ENCODE measurements at places on chromosomes 1 and 21.

- DNase-seq = no peak
Observed at GRCh38 chr1:174902531-174903099, 97.1 kb upstream of the CACYBP start.

DNA sequence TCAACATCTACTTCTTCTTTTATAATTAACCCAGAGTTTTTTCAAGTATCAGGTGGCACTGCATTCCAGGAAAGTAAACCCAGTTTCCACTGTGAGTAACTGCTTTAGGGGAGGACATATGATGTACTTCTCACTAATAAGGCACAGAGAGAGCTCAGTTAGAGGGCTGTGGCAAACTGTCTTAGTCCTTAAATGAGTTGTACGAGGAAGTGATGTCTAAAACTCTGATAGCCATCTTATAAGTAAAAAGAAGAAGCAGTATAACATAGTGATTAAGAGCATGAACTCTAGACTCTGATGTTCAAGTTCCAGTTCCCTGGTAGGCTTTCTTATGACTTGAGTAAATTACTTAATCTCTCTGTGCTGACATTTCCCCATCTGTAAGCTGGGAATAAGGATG lies 58.7 kb upstream of the PTGS2 start:
- DNase-seq = no peak

- no peak for DNase-seq
Observed at GRCh38 chr1:167344112-167344511, 123.4 kb downstream of the POU2F1 start.

DNA sequence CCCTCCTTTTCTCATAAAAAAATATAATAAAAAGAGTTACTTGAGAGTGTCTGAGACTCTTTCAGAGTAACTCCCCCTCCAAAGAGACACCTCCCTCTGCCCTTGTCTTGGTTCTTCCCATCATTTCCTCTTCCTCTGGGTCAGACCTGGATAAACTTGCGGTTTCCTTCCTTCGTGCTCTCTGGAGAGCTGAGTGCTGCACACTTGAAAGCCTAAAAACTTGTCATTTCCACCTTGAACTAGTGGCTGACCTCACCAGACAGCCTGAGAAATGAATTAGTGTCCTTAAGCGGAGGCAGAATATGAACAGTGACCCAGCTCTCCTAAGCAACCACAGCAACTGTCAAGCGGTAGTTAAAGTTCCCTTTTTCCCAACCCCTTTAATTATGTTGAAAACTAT lies 88.4 kb upstream of the PROX1 start:
- no peak for DNase-seq

- no peak for DNase-seq
Observed at GRCh38 chr21:33640697-33641351, 717 bp downstream of the CRYZL1 start.

DNA sequence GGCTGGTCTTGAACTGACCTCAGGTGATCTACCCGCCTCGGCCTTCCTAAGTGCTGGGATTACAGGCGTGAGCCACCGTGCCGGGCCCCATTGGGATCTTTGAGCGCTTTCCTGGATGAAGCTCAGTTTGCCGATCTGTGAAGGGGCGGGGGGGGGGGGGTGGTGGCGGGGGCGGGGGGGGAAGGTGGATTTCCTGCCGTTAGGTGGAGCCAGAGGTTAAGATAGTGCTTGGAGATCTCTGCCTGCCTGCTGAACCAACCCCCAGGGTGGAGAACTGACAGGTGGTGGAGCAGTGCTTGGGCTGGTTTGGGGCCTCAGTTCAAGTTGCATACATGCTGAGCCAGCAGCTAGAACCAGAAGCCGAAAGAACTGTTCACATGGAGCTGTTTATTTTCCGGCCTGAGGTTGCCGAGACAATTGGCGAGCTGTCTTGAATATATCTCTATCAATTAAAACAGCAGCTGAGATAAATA lies 1.7 kb downstream of the TMCC2 start:
- DNase-seq = peak; percentile 71

DNA sequence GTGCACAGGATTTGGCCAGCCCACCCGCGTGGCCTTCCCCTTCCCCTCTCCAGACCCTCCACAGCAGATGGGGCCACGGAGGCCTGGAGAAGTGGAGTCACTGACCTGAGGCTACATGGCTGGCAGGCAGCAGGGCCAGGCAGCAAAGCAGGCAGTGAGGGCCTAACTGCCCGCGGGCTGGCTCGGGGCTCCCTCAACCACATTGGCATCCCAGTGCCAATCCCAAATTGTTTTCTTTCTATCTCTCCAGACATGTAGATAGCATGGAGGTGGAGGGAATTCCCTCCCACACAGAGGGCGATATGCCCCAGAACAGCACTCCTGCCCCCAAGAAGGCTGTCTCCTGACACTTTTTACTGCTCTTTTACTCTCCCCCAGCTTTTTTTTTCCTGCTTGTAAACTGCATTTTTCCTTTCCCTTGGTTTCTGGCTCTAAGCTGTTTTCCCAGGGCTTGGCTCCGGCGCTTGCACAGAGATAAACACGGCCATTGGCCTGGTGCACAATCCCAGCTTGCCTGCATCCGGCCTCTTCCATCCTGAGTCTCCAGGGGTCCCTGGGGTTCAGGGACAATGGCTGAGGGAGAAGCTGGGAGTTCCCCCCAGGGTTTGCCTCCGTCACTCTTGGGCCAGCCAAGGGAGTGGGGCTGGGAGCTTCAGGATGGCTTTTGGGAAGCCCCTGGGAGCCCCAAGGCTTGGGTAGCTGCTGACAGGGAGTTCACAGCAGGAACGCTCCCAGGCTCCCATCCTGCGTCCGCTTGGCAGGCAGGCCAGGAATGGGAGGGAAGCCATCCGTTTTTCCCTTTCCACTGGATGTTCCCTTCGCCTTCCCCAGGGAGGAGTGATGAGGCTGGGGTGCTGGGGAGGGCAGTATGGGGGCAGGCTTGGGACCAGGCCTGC lies 7.0 kb downstream of the EPHX1 start:
- no peak for DNase-seq

- peak; percentile 63 for DNase-seq
Observed at GRCh38 chr1:40692429-40692895, 958 bp downstream of the NFYC start.

DNA sequence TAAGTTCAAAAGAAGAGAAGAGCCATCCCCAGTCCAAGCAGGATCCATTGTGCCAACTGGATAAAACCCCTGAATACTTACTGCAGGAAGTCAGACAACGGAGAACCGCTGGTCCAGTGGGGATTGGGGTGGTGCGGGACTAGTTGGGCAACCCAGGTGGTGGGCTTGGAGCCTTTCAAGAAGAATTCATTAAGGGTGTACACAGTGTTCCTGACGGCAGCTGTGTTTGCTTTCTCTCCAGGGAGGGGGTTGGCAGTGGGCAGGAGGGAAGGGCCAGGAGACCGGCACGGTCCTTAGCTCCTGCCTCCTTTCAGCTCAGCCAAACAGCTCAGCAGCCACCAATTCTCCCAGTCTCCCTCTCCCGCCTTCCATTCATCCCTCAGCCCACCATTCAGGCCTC lies 7.1 kb upstream of the CDK18 start:
- DNase-seq = no peak

DNA sequence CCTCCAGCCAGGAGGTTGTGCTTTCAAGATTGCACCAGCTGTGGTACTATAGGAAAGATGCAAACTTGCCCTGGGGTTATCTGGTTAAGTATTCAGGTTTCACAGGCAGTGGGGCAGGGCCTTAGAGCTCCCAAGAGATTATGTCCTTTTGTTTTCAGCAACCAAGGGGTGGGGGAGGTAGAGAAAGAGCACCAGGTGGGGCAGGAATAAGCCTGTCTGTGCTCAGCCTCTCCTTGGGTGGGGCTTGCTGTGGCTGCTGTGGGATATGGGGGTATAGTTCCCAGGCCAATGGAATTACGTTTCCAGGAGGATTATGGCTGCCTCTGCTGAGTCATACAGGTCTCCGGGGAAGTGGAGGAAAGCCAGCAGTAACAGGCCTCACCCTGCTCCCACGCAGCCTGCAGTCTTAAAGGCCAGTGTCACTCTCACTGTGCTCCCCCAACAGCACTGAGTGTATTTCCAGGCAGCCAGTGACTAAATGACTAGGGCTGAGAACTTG lies 508.6 kb downstream of the RWDD3 start:
- no peak for DNase-seq

DNA sequence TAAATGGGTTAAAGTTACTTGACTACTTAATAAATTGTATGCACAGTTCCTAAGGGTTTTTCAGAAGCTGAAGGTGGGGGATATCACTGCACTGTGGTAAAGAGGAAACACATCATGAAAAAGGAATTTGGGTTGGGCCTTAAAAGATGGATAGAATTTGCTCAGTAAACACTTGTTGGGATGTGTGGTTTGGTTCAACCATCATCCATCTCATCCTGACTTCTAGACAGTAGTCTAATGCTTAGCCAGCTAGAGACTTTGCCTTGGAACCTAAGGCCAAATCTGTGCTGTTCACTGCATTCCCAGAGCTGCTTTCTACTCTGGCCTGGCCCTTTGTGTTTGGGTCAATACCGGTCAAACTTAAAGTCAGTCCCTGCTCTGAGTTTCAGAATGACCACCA lies 30.6 kb downstream of the LY9 start:
- no peak for DNase-seq

DNA sequence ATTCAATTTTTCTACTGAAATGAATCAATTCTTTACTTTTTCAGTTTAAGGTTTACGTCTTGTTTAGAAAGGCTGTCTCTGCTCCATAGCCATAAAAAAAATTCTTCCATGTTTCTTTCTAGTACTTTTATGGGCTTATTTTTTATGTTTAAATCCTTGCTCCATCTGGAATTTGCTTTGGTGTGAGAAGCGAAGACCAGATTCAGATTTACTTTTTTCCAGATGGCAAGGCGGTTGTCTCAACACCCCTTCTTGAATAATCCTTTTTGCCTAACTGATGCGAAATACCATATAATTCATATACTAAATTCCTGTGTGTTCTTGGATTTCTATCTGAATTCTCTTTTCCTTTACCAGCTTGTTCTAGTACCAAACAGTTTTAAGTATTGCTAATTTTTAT lies 101.5 kb downstream of the C1orf94 start:
- no peak for DNase-seq

GRCh38 chr1:204130178-204130577 lies 21.7 kb downstream of the ETNK2 start:
- DNase-seq = no peak

DNA sequence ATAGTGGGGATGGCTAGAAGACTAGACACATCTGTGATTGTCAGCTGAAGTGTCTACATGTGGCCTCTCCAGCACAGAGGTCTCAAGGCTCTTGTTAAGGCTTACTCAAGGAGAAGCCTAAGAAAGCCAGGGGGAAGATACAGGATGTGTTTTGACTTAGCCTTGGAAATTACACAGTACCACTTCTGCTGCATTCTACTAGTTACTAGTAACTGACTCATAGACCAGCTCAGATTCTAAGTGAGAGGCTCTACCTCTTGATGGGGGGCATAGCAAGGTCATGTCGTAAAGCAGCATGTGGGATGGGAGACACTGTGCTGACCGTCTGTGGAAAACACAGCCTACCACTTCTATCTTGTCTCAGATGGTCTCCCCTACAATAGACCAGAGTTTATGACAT lies 99.5 kb downstream of the UBE2U start:
- DNase-seq = no peak

GRCh38 chr21:32842146-32842545 lies 70.6 kb upstream of the PAXBP1 start:
- no peak for DNase-seq

DNA sequence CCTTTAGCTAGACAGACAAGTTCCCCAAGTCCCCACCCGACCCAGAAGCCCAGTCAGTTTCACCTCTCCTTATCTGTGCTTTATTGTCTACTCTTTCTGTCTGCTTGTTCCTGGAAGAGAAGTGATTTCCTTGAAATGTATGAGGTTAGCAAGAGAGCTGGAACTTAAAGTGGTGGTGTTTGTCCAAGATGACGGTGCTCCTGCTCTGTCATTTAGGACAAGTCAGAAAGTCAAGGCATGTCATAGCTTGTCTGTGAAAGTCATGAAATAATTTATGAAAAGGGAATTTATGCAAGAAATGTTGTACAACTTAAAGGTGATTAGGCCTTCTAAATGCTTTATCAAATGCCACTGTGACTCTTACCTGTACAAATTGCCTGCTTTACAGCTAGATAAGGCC lies 178.1 kb downstream of the PLA2G4A start:
- no peak for DNase-seq

GRCh38 chr1:82689217-82689616 lies 888.5 kb downstream of the ADGRL2 start:
- no peak for DNase-seq

DNA sequence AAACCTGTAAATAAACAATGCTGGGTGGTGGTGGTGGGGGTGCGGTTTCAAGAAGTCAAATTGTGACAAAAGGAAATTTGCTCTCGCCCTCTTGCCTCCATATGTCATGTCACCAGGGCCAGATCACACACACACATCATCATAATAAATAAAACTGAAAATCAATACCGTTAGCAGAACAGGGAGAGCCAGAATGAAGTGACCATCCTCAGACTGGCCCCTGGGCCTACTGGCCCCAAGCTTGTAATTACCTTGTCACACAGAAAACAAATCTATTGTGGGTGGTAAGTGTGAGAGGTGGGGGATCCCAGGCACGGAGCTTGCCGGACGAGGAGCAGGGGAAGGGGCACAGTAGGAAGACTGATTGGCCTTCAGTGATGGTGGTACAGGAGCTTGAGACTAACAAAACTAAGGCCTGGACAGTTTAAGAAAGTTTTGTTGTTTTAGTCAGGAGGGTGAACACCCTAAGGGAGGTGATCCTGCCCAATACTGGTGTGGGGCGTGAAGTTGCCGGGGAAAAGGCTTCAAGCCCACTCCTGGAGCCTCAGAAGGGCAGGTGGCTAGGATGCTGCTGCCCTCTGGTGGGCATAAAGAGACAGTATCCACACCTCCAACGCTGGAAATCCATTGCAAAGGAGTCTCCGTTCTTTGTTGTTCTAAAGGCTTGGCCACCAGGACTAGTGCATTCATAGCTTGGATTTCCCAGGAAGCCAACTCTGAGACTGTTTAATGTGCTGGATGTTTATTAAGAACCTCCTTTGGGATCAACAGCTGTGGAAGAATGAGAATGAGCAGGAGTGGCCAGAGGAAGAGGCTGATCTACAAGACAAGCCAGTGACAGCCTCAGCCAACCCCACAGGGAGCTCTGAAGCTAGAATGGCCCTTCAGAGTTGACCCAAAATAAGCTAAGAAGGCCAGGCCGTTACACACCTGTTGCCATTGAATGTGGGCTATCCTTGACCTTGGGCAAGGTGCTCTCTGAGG lies 8.1 kb upstream of the C1orf216 start:
- peak; percentile 41 for DNase-seq

GRCh38 chr21:29521872-29522271 lies 223.2 kb downstream of the BACH1 start:
- no peak for DNase-seq

- DNase-seq = no peak
Observed at GRCh38 chr1:202547215-202547614, 163.0 kb downstream of the SYT2 start.

GRCh38 chr1:186511761-186512637 lies 51.1 kb upstream of the PDC start:
- DNase-seq = no peak

DNA sequence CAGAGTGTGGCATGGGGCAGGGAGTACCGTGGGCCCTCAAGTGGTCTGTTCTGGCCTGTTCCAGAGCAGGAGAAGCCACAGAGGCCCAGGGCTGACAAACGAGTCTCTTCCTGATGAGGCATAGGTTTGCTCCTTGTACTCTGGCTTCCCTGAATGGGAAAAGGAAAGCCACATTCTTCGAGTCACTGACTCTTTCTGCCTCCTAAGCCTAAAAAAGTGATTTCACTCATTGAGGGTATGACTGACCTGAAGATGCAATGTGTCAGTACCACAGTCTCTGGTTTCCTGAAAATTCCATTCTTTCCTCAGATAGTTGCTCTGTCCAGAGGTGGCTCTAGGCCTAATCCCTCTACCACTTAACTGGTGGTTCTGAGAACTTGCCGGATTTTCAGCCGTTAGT lies 92.3 kb downstream of the KCNN3 start:
- DNase-seq = no peak

- DNase-seq = no peak
Observed at GRCh38 chr1:150972417-150972940, 2.2 kb downstream of the CERS2 start.

Measured in anterior cingulate cortex (tissue), 58 donors.